Natural killer cell (primary cell): ENCODE measurements at places on chromosomes 7 and 10.

GRCh38 chr7:134654104-134654775, 7.6 kb downstream of the BPGM start:
- DNase-seq = no peak

DNA sequence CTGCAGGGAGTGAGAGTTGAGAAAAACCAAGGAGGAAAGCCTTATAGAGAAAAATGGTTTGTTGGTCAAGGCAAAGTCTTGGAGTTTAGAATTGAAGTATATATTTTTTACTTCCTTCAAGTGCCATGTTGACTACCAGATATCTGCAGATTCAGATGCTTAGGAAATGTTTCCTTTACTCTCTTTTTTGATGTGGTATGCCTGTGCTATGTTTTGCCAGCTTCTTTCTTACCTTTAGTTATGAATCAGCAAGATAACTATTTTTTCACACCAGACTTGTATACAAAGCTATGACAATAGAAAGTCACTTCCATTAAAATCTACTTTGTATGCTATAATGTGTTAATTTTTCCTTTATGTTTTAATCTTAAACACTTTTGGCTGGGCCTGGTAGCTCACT, 3.6 kb downstream of the R3HCC1L start:
- peak; percentile 33 for DNase-seq

DNA sequence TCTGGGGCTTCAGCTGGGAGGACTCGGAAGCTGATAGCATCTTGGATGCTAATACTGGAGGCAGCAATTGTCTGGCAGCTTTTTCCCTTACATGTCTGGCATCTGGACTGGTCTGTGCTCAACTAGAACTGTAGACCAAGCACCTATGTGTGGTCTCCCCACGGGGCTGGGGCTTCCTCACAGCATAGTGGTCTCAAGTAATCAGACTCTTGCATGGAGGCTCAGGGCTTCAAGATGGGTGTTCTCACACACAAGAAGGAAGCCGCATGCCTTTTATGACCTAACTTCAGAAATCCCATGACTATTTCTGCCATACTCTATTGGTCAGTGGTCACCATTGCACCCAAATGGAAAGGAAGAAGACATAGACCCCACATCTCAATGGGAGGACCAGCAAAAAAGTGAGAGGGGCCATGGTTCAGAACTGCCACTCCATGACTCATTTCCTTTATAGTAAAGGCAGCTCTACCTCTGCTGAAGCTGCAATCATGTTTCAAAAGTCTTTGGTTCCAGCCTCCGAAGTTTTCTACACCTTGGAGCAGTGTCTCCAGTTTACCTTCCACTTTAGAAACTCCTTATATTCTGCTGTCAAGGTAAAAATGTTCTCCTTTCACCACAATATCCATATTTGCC, 14.7 kb downstream of the AOC1 start:
- DNase-seq = no peak

- no peak for DNase-seq
Measured at GRCh38 chr7:129626896-129627295, 15.4 kb downstream of the NRF1 start.

GRCh38 chr7:7805511-7806153, 87.2 kb upstream of the RPA3 start:
- no peak for DNase-seq

DNA sequence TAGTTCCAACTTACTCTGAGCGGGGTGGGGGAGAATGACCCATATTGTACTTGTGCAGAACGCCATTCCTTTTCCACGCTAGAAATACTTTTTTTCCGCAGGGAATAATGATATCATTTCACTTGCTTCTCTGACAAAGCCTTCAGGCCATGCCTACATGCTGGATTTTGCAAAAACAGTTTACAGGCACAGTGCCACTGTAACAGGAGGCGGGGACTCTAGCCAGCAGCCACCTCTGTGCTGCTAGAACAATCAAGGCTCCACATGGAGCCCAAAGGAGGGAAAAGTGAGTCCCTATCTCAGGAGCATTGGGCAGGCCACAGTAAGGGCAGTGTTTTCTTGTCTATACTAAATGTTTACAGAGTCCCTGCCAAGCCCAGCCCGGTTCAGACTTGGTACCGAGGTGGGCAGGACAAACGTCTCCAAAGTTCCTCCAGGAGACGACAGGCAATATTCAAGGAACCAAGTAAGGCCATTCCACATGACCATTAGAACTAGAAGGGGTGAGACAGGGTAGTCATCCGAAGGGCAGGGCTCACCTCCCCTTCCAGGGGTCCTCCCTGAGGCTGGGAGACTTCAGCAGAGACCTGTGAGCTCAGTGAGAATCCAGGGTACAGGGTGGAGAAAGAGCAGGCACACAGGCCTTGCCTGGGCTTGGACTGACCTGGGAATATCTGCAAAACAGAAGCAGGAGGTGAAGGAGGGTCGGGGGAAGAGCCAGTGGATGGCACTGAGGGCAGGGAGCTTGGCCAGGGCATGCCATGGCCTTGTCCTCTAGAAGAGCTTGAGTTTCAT, 90.9 kb upstream of the NPS start:
- DNase-seq = no peak

- no peak for DNase-seq
Measured at GRCh38 chr10:10500937-10501336, 516.7 kb upstream of the CELF2 start.

GRCh38 chr10:57952741-57953140, 315.0 kb downstream of the IPMK start:
- no peak for DNase-seq

DNA sequence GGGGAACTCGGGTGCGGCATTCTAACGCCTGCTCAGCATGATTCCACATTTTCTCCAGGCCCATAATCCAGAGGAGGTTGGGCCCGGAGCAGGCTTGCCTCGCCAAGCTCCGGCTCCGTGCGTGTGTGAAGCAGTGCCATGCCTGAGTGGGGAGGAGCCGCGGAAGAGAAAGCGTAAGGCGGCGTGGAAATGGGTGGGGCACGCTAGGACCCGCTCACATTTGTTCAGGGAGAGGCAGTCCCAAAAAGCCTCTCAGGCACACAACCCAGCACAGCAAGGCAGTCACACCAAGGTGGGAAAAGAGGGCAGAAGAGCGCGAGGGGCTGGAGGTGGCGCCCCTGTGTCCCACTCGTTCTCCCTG, 695 bp upstream of the VDAC2 start:
- no peak for DNase-seq

DNA sequence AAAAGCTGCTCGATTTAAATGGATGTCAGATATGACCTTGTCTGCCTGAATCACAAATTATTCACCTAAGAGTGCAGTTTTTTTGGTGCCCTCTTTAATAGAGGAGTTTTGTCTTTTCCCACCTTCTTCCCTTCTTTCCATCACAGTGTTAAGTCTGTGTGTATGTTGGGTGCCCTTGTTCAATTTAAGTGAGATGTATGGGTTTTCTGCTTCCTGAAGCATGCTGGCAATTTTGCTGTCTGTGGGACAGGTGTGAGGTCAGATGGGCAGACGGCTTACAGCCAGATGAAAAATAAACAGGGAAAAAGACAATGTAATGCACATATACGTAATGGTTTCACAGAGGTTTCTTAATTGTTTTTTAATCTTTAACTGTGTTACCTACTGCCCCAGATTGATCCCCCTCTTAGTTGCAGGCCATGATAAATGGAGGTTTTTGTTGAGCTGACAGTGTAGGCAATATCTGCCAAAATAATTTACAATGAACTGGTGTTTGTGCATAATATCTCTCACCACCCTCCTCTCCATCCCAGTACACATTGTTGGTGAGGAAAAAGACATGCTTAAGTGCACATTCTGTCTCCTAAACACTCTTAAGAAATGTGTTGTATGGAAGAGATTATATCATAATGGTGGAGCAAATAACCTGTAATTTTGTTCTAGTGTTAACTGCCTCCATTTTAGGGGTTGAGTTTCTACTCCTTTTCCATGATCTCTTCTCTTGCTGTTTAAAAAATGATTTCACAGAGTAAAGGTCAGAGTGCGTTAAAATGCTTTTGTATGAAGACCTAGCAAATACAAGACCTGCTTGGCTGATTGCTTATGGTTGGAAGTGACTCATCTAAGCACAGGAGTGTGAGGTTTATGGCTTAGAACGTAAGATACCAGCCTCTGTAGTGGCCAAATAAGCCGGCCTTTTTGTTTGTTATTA, 123.9 kb downstream of the LRRC4 start:
- no peak for DNase-seq

GRCh38 chr10:79089632-79090031, 20.9 kb downstream of the ZMIZ1 start:
- DNase-seq = no peak

GRCh38 chr7:95897557-95898251, 125.3 kb downstream of the DYNC1I1 start:
- DNase-seq = no peak

GRCh38 chr7:50349963-50350944, 45.7 kb downstream of the IKZF1 start:
- peak; percentile 79 for DNase-seq

DNA sequence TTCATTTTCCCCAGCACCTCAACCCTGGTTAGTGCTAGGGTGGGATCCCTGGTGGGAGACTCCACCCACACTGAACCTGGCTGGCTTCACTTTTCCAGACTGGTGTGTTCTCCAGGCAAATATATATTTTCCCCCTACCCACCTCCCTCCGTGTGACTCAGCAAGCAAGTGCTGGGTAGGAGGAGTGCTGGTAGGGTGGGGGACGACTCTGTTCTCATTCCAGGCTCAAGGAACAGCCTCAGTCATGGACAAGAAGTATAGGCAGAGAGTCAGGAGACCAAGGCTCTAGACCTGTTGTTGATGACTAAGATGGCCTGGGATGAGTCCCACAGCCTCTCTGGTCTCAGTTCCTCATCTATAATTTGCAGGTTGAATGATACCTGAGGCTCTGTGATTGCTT, 328.1 kb downstream of the KCNMA1 start:
- DNase-seq = no peak

- no peak for DNase-seq
Measured at GRCh38 chr10:42637142-42637541, 1.2 kb downstream of the ZNF33B start.

DNA sequence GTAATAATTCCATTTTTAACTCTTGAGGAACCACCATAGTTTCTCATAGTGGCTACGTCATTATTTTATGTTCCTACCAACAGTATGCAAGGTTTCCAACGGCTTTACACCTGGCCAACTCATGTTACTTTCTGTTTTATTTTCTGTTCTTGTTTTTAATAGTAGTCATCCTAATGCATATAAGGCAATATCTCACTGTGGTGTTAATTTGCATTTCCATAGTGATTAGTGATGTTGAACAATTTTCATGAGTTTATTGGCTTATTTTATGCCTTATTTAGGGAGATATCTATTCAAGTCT, 465.5 kb upstream of the KLF6 start:
- DNase-seq = no peak

GRCh38 chr10:84173501-84173929, at the start of gene GPR15LG:
Gene GPR15LG (plus strand): TSS chr10:84173801. CDS start chr10:84173852, 51 bp downstream.
- DNase-seq = no peak

DNA sequence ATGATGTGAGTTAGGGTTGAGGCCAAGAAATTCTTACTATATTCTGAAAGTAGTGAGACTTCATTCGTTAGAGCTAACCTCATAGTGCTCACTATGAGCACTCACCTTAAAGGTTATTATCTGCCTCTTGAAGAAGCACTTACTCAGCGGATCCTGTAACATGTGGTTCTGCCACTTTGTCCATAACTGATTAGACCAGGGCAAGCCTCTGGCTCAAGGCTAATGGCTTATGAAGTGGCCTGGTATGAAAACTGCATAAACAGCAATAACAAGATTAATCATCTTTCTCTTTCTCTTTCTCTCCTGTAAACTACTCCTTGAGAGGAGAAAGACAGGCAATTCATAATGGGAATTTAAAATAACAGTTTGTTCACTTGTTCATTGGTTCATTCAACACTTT, 82.8 kb downstream of the MAPK8 start:
- no peak for DNase-seq

DNA sequence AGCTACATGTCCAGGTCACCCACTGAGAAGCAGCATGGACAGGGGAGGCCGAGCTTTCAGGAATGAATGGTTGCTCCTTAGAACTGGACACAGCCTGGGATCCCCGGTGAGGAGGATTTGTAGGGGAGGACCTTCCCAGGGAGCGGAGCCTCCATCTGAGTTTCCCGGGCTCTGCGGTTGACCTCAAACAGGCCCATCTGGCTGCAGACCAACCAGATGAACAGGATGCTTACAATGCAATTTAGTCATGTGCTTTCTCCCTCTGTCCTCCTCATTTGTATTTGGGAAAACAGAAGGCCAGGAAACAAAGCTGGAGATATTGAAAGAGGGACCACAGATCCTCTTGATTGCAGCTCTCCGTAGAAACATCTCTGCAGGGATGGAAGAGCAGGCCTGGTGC, 104.8 kb downstream of the EMX2 start:
- no peak for DNase-seq
